Stimulated activated CD4-positive, alpha-beta T cell treated with anti-CD3 and anti-CD28 coated beads, Interleukin-4, amount 100 ng/mL, for 1 hour (primary cell): ENCODE measurements at places on chromosomes 1 and 21.

DNA sequence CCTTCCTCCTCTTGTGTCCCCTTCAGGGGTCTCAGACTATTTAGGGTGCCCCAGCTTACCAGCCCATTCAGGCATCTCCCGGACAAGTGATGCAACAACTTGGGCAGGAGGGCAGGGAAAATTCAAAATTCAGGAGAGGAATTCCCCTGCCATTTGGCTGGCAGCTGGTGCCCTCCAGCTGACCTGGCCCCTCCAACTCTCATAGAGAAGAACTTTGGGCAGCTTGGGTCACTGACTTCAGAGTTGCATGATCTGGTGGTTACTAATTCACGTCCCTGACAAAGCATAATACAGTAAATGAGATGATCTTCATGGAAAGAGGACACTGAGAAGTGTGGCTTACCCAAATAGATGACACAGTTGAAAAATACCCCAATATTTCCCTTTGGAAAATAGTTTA is at the start of gene FCAMR:
Gene FCAMR (minus strand): TSS at position 15 of the 400 bp plus-strand sequence. CDS start 335 bp downstream, outside the sequence.
- DNase-seq = no peak

DNA sequence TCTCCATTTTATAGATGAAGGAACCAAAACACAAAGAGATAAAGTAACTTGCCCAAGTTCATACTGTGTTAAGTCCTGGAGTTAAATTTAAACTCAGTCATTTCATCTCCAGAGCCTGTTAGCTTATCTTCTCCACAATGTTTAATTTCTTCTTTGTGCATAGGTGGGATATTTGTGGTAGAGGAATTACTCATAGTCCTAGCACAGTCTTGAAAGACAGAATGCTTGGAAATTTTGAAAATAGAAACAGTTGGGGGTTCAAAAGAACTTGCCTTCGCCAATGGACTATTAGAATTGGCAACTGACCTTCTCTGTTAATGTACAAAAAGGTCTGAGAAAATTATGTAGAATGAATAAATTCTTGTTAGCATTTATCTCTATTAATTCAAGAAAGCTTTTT is 832.0 kb upstream of the PRMT6 start:
- no peak for DNase-seq

- no peak for DNase-seq
Observed at GRCh38 chr1:206793620-206794019, 21.3 kb upstream of the IL10 start.

GRCh38 chr21:24171736-24172135 is 1435.5 kb downstream of the MRPL39 start:
- no peak for DNase-seq

GRCh38 chr1:62281922-62282555 is 37.2 kb downstream of the KANK4 start:
- no peak for DNase-seq

GRCh38 chr1:35706846-35707600 is 11.7 kb downstream of the C1orf216 start:
- DNase-seq = peak; percentile 20
